SK-MEL-5 (cell line): ENCODE measurements at places on chromosomes 2 and 18. TPM values are rescaled to one million over a fixed set of nuclear protein-coding genes. Genes with fewer than 3 reads are reported as not detected.

DNA sequence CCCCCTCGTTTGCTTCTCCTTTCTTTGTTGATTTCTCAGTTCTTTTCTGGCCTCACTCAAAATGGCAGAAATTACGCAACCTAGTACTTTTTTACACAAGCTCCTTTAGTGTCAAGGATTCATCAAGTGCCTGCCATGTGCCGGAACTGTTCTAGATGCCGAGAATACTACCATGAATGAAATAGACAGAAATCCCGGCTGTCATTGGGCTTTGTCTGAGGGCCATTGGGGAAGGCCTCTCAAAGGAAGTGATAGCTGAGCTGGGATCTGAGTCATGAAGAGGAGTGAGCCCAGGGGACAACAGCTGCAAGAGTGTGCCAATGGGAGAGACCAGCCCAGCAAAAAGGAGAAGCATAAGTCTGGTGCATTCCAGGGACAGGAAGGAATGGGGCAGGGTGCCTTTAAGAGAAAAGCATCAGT is 34.3 kb upstream of the PPP1CB start:
- DNase-seq: peak; percentile 82

DNA sequence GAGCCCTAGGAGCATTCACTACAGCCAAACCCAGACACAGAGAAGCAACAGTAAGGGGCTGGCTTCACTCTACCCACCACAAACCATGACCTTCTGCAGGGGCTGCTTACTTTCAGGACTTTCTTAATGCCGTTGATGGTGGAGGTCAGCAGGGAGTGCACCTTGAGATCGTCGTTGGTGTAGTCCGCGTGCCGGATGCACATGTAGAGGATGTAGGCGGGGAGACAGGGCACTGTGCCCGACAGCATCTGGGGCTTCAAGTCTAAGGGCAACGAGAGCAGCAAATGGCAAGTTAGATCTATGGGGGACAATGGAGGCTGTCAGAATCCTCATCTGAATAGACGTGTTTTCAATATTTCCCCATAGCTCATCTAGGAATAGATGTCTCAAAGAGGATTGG is 29.8 kb upstream of the ACAA2 start:
- DNase-seq: no peak

DNA sequence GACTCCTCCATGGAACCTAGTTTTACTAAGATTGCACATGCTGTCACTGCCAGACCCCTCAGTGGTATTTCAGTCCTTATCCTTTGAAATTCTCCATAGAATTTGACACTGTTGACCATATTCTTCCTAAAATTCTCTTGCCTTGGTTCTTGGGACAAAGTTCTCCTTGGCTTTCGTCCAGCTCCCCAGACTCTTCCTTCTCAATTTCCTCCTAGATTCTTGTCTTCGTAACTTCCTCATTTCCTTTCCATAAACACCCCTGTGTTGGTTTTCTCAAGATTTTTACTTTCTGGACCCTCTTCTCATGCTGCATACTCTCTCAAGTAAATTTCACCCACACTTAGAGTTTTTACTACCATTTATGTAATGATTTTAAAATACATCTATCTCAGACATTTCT is 96.6 kb upstream of the TWSG1 start:
- DNase-seq: no peak

DNA sequence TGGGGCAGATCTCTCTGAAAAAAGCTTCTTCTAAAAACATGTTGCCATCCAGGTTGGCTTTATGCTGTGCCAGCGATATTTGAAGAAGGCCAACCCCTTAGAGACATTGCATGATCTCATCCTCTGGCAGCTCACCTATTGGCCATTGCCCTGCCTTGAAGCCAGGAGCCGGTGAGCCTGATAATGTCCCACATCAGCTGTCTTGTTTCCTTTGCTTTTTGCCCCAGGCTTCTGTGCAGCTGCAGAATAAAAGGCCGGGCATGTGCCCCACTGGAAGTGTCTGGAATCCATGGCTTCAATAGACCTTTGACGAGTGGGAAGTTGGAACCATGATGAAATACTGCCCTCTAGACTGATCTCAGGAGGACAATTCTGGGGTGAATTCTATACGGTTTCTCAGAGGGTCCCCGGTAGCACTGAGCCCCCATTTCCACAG is 523.5 kb upstream of the ZEB2 start:
- DNase-seq: peak; percentile 97

DNA sequence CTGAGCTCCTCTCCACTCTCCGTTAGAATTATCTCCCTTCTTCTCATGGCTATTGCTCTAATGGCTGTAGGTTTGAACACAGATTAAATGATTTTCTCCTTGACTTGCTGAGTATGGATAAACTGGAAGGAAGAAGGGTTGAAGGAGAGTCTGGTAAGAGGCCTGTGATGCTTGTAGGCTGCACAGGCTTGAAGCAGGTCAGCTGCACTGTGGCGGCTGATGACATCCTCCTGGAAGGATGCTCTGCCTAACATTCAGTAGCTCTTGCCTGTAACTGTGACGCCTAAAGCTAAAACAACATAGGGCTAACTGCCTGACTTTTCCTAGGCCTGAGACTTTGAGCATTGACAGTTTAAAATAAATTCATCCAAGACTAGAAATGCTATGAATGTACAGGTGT is 166.3 kb downstream of the MREG start:
- no peak for DNase-seq

Gene LIMS3
- 0.64 TPM in 1 of 2 replicates, not detected in the other for total RNA-seq

Gene COL3A1
- total RNA-seq: 0.50 and 0.53 TPM in 2 replicates

Gene GPBAR1
- not detected in 2 replicates for total RNA-seq

- DNase-seq: no peak
These were observed 11.8 kb downstream of the RBFA start for GRCh38 chr18:80046011-80046410.

Gene GPR39
- 0.32 TPM in 1 of 2 replicates, not detected in the other for total RNA-seq

Gene RUFY4
- total RNA-seq: not detected in 2 replicates

GRCh38 chr18:37481491-37481890 is 84.1 kb downstream of the CELF4 start:
- DNase-seq: no peak

Gene SLC16A14
- not detected in 2 replicates for total RNA-seq

DNA sequence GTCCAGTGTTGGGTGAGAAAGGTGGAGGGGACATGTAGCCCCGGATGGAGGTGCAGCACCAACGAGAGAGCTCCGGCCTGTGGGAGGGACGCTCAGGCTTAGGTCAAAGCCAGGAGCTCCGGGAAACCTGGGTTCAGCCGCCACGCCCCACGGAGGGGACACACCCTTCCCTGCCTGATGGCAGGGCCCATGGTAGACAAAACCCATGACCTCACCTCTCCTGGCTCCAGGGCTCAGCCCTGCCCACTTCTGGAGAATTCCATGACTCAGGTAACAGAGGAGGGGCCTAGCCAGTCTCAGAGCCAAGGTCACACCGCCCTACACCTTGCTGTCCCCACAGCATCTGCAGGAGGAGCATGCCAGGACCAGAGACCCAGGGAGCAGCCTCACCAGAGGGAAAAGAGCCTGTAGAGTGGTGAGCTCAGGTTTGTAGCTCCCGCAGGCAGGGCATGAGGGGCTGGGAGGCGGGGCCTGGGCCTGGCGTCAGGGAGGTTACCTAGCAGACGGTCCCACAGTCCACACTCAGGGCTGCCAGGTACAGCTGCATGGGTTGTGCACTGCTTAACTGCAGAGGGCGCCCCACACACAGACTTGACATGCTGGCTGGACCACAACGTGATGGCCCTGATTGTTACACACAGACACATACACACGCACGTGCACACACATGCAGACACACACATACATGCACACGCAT is 70.8 kb upstream of the SMAD7 start:
- peak; percentile 67 for DNase-seq

GRCh38 chr2:129016972-129017371 is 698.3 kb upstream of the HS6ST1 start:
- DNase-seq: no peak
